Brain (organoid and tissue), 16 donors: ENCODE measurements at places on chromosomes 6 and 20. TPM values are rescaled to one million over a fixed set of nuclear protein-coding genes. Genes with fewer than 3 reads are reported as not detected.

BHLHE23 gene
- not detected for polyA plus RNA-seq

DNA sequence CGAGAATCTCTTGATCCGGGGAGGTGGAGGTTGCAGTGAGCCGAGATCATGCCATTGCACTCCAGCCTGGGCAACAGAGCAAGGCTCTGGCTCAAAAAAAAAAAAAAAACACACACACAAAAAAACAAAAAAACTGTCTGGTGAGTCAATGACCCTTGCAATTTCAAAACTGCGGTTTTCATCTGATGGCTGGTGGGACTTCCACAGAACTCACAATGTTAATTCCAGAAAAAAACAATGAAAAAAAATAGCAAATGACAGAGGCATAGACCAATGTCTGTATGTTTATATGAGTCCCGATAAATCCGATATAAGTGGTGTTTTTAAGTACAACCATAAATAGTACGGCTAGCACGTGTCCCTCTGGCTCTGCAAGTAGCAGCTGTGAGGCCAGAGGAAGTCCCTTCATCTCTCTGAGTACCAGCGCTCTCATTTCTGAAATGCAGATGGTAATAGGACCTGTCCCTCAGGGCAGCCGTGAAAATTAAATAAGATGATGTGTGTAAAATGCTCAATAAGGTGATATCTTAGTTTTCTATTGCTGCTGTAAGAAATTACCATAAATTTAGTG, 21.9 kb upstream of the PTPN1 start:
- no peak for DNase-seq

DNA sequence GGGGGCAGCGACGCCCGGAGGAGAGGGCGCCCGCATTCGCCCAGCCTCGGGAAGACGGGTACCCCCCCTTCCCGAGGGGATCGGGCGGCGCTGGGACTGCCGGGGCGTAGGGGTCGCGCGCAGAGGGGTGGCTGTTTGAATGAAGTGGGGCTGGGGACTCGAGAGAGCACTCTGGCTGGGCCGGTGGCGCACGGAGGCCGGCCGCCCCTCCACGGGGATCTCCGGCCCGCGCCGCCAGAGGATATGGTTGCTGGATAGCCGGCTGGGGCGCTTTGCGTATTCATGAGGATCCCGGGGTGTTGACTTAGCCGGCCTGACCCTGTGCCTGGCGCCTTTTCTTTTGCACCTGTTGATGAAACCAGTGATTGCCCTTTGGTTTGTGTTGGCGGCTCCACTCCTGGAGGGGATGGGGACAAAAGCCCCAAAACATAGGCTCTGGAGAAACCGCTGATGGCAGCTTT, 469 bp downstream of the SYNJ2 start:
- no peak for DNase-seq

BPIFB2 gene
- not detected for polyA plus RNA-seq

- no peak for DNase-seq
Observed at GRCh38 chr6:2235777-2236495, 9.5 kb downstream of the GMDS start.
